Testis (tissue), 5 donors: ENCODE measurements at places on chromosomes 5 and 9. TPM values are rescaled to one million over a fixed set of nuclear protein-coding genes. Genes with fewer than 3 reads are reported as not detected.

The NMUR2 gene
- total RNA-seq = 10.7 TPM

The UGT3A2 gene
- total RNA-seq = 10.8 TPM

The RMND5B gene
- total RNA-seq = 102 TPM

The ADGRV1 gene
- 12.6 TPM for total RNA-seq

The ISL1 gene
- 5.4 TPM for total RNA-seq

The MARVELD2 gene
- total RNA-seq = 6.9 TPM

The SLC2A6 gene
- 3.5 TPM for total RNA-seq

The NIM1K gene
- total RNA-seq = 0.79 TPM

The PHAX gene
- 48.9 TPM for total RNA-seq

The HBEGF gene
- total RNA-seq = 23.2 TPM

The GADD45G gene
- 72.8 TPM for total RNA-seq

The ANKRD20A1 gene
- 56.7 TPM for total RNA-seq

The LYSMD3 gene
- total RNA-seq = 9.4 TPM

The C9orf153 gene
- total RNA-seq = 5.0 TPM

The TAS2R1 gene
- total RNA-seq = 0.50 TPM

The ADAMTS19 gene
- 4.6 TPM for total RNA-seq

The MLANA gene
- total RNA-seq = not detected
